Smooth muscle cell of the pulmonary artery (primary cell): ENCODE measurements at places on chromosomes 4 and X. TPM values are rescaled to one million over a fixed set of nuclear protein-coding genes. Genes with fewer than 3 reads are reported as not detected.

The CT45A3 gene
- not detected in 2 replicates for total RNA-seq

The NRK gene
- total RNA-seq, result 0.26 and 1.1 TPM in 2 replicates

The TEX13B gene
- not detected in 2 replicates for total RNA-seq

The IBSP gene
- total RNA-seq, result 1.9 and 2.2 TPM in 2 replicates

The ATOH1 gene
- total RNA-seq, result not detected in 2 replicates

The PAK3 gene
- 1.4 and 4.6 TPM in 2 replicates for total RNA-seq

The TMEM154 gene
- total RNA-seq, result 0.33 and 1.7 TPM in 2 replicates
